ENCODE measurements at places on chromosomes 1 and 21. TPM values are rescaled to one million over a fixed set of nuclear protein-coding genes. Genes with fewer than 3 reads are reported as not detected.

DNA sequence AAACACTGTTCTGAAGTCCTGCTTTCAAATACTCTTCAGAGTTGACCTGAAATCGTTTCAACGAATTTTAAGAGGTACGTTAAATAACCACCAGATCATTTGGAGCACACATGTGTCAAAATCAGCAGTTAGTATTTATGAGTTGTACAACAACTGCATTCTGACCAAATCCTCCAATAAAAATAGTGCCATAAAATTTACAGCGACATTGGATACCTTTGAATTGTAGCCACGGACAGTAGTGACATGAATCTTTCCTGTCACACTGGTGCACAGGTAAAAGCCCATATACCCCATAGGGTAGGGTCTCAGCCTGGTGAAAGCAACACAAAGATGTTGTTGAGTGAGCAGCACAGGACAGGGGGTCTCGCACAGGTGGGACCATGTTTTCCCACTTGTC lies 121.5 kb downstream of the CLIC6 start:
- peaks cover 9% of the 10 kb centered on the region for H3K4me1 ChIP-seq
- no peak overlapping the region for H3K27ac ChIP-seq
- H3K36me3 ChIP-seq: peaks cover 25% of the 10 kb centered on the region
- H3K27me3 ChIP-seq: no peaks in the 10 kb centered on the region
- H3K4me3 ChIP-seq: no peak overlapping the region

LEPR gene
- 2.1 TPM for total RNA-seq

SPRR2E gene
- total RNA-seq: not detected

GRCh38 chr1:30790850-30791778 lies 33.5 kb upstream of the LAPTM5 start:
- peaks cover 67% of the 10 kb centered on the region for H3K27me3 ChIP-seq
- H3K36me3 ChIP-seq: no peaks in the 10 kb centered on the region
- DNase-seq: no peak
- no peak overlapping the region for H3K27ac ChIP-seq
- no peak overlapping the region for H3K4me3 ChIP-seq
- peaks cover 6% of the 10 kb centered on the region for H3K4me1 ChIP-seq

- no peak overlapping the region for H3K27ac ChIP-seq
- no peaks in the 10 kb centered on the region for H3K36me3 ChIP-seq
Observed at GRCh38 chr1:231596337-231596791, 30.2 kb upstream of the DISC1 start.

- H3K4me1 ChIP-seq: no peaks in the 10 kb centered on the region
- DNase-seq: no peak
- H3K4me3 ChIP-seq: no peak overlapping the region
- no peaks in the 10 kb centered on the region for H3K36me3 ChIP-seq
- no peak overlapping the region for H3K27ac ChIP-seq
Observed at GRCh38 chr1:152880316-152880715, 2.2 kb downstream of the SMCP start.

GRCh38 chr1:113388017-113388620 lies 2.2 kb upstream of the MAGI3 start:
- H3K4me3 ChIP-seq: peak overlapping the region; percentile 88
- no peaks in the 10 kb centered on the region for H3K27me3 ChIP-seq
- DNase-seq: no peak
- peaks cover 41% of the 10 kb centered on the region for H3K36me3 ChIP-seq
- H3K4me1 ChIP-seq: peaks cover 17% of the 10 kb centered on the region

RAP1GAP gene
- total RNA-seq: 26.8 TPM

DNA sequence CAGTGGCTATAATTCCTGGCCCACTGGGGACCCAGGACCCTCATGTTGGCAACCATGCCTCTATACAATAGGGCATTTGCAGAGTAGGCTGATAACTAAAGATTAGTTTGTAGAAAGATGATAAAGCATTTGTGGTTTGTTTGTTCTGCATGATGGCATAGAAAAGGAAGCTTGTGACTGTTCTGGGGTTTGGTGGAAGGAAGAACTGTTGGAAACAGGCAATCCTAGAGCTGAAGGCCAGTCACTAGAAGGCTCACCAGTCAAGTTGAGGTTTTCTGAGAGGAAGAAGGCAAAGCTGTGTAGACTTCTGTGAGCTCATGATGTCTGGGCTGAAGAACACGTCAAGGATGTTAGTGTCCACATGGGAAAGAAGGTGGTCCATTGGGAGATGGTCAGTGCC lies 140.3 kb upstream of the VANGL1 start:
- no peaks in the 10 kb centered on the region for H3K36me3 ChIP-seq
- H3K4me3 ChIP-seq: no peak overlapping the region
- no peak overlapping the region for H3K27ac ChIP-seq

DNA sequence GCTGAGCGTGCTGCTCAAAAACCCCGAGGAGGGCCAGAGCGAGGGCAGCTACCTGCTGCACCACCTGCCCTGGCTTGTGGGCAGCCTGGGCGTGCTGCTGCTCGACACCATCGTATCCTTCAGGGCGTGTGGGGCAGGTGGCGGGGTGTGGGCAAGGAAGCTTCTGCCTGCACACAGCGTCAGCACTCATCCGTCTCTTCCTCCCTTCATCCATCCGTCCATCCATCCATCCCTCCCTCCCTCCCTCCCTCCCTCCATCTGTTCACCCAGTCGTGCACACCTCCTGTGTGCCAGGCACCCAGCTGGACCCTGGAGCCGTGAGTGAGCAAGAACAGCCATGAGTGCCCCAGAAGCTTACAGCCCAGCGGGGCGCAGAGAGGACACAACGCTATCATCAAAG lies 15.2 kb downstream of the SLC66A1 start:
- no peaks in the 10 kb centered on the region for H3K27me3 ChIP-seq
- no peak for DNase-seq
- no peaks in the 10 kb centered on the region for H3K4me1 ChIP-seq
- no peak overlapping the region for H3K27ac ChIP-seq
- no peak overlapping the region for H3K4me3 ChIP-seq

CDK11B gene
- total RNA-seq: 24.9 TPM

ZBTB8A gene
- 4.7 TPM for total RNA-seq

DNA sequence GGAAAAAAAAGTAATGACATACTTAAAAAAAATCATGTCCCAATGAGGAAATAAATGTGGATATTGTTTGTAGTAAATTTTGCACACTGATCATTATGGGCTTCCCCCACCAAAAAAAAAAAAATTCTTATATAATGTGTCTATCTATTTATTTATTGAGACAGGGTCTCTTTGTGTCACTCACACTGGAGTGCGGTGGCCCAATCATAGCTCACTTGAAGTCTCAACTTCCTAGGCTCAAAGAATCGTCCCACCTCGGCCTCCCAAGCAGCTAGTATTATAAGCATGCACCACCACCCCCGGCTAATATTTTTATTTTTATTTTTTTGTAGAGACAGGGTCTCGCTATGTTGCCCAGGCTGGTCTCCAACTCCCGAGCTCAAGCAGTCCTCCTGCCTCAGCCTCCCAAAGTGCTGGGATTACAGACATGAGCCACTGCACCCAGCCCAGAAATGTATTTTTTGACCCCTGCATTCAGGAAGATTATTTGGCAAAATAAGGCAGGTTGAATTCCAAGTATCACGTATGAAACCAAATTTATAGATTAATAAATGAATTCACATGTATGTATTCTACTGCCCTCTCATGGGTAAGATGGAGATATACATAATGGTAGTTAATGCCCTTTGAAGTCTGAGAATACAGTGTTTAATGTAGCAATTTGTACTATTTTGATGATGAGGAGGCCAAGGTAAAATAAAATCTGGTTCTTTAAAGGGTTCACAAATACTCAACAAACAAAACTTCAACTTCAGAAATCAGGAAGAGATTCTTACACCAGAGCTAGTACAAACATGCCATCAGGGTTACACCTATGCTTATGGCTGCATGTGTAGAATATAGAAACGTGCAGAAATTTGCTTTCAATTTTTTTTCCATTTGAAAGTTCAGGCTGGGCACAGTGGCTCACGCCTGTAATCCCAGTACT lies 1.4 kb upstream of the DENND2C start:
- H3K36me3 ChIP-seq: peaks cover 12% of the 10 kb centered on the region
- H3K4me3 ChIP-seq: peak overlapping the region; percentile 19
- peaks cover 8% of the 10 kb centered on the region for H3K4me1 ChIP-seq
- no peak for DNase-seq
- H3K27me3 ChIP-seq: peaks cover 21% of the 10 kb centered on the region

HORMAD1 gene
- not detected for total RNA-seq

NKAIN1 gene
- total RNA-seq: not detected

DNA sequence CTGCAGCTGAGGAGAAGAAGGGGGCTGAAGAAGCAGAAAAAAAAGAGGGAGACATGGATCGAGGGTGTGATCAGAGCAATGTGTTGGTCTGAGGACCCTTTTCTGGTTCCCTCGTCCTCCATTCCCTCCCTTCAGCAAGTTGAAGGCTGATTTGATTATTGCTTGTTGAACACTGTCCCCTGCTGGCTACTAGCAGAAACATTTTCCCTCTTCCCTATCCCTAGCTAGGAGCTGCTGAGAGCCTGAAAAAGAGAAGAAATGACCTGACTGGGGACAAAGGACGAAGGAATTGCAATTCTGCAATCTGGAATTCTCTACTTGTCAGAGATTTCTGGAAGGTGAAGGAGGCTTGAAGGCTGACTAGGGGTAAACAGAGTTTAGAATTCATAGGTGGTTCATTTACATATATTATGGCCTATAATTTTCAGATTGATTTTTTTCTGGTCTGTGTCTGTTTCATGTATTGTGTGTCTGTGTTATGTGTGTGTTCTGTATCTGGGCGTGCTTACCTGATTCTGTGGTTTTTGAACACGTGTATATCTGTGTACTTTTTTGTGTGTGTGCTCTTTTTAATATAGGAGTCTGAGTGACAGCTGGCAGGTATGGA lies 9.8 kb downstream of the NHLH1 start:
- no peak overlapping the region for H3K27ac ChIP-seq
- peaks cover 17% of the 10 kb centered on the region for H3K4me1 ChIP-seq
- H3K36me3 ChIP-seq: peaks cover 10% of the 10 kb centered on the region
- peaks cover 24% of the 10 kb centered on the region for H3K27me3 ChIP-seq
- H3K4me3 ChIP-seq: no peak overlapping the region

DNA sequence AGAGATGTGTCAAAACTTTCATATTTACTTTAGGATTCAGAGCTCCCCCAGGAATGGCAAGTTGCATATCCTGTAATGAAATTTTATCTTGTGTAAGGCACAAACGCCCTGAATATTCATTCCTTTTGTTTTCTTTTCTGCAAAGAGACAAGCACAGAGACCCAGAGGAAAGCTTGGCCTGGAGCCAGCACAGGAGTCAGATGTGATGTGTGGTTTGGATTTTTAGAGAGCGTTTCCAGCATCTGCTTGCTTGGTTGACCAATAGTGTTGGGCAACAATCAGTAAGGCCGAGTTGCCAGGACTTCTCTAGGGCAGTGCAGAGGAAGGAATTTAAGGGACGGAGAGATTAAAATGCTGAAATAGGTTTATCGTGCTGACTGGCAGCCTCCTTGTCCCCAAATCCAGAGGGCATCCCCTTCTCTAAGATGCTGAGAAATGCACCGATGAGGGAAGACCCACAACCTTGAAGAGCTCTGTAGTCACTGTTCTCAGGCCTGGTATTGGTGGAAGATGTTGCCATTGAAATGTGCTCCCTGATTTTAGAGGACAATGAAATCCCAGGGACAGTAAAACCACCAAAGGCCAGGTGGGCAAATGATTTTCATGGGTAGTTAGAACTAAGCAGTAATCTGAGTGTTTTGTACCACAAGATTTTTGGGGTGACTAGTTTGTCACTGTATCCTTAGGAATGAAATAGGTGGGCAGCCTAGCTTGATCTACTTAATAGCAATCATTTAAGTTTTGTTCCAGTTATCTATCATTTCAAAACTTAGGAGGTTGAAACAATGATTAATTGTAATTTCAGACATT lies 37.9 kb upstream of the RHOU start:
- no peaks in the 10 kb centered on the region for H3K27me3 ChIP-seq
- DNase-seq: peak; percentile 46
- H3K4me1 ChIP-seq: peaks cover 27% of the 10 kb centered on the region

DNA sequence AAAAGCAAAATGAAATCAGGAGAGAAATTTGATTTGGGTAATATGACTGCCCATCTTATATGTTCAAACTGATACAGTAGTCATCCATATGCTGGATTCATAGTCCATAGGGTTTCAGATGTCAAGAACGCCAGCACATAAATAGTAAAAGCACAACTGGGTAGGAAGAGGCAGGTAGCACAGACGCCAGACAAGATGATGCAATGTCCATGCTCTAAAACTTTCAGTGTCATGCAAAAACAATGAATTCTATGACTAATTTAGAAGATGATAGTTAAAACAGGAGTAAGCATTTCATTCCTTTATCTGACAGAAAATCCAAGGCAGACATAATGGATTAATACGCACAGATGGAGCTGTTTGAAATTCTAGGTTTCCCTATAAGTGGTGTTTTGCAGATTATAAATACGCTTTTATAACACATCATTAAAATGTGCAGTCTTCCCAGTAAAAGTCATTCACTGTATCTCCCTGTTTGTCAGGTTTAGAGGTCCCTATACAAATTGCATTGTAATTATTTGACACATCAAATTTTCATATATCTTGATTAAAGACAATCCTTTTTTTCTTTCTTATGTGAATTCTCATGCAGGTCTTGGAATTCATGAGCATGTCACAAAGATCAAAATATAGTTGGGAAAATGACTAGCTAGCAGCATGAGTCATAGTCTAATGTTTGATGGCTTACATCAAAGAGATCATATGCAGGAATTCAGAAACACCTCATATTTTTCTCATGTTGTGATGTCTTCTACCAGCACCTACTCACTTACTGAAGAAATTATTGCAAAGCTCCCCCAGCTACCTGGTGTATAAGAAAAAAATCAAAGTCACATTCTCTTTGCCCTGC lies 139.9 kb downstream of the DSCAM start:
- H3K4me3 ChIP-seq: no peak overlapping the region
- DNase-seq: no peak
- no peaks in the 10 kb centered on the region for H3K27me3 ChIP-seq

All from Calu3 (cell line).